ENCODE measurements at places on chromosomes 7 and 10.

DNA sequence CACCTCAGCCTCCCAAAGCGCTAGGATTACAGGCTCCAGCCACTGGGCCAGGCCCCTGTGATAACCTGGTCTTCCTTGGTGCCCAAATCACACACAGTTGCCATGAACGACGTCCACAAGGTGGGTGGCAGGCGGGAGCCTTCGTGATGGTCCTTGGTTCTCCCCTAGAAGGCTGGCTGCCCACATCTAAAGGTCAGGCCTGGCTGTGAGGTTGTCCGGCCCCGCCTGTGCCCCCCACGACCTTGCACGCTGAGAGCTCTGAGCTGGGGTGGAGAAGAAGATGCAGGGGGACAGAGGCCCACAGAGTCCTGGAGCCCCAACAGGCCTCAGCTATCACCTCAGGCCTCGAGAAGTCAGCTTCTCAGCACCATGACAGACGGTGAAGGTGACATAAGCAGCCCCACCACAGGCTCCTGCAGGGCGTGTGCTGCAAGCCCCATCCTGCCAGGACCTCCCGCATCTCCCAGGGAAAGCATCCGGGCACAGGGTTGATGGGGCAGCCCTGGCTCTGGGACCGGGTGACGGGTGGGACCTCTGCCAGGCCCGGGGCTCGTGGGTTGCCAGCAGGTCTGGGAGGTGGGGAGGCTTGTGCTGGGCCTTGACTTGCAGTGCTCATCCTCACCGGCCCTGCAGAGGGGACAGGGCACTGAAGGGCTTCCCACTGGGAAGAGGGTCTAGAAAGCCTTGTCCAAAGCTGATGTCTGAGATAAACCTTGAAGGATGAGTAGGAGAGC is 217.4 kb downstream of the WDR37 start:
- no peak for DNase-seq

DNA sequence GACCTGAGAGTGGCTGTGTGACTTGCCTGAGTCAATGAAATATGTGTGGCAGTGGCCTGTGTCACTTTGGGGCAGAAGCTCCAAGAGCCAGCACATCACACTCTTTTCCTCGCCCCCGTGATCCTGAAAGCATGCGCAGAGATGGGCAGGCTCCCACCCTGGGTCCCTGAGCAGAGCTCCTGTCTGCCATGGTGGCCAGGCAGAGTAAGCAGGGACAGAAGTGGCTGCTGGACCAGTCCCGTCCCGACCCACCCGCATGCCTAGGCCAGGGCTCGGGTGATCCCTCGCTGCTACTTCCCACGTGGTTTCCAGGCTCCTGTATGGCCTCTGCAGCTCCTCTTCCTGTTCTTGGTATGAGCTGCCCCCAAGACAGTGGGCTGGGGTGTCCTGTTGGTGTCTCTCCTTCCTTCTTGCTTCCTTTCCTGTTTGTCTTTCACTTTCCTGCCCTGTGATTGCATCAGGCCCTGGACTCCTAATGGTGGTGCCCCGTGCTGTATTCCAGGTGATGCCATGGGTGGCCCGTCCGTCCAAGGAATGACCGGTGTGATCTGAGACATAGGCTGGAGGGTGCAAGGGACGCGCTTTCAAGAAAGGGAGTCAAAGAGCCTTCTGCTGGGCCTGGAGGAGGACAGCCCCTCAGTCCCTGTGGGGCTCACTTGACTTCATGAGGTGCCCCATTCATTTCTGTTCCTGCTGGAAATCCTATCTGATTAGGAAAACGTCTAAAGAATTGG is 71.4 kb upstream of the SHH start:
- DNase-seq: no peak

DNA sequence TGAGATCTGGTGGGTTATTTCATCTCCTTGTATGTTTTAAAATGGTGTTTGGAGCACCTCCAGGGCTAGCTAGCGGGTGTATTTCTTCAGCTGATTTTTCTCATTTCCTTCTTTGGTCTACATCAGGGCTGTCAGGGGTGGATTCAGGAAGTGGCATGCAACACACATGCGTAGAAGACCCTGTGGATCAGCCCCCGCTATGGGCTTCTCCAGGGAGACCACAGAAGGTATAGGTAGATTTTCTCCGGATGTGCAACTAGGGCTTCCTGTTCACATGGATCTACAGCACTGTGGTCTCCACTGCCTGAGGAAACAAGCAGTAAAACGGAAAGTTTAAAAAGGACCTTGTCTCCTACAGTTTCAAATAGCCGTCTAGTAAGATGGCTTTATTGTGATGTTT is 10.4 kb downstream of the NUB1 start:
- DNase-seq: no peak

GRCh38 chr7:5443678-5444077 is 20.0 kb upstream of the TNRC18 start:
- no peak for DNase-seq

DNA sequence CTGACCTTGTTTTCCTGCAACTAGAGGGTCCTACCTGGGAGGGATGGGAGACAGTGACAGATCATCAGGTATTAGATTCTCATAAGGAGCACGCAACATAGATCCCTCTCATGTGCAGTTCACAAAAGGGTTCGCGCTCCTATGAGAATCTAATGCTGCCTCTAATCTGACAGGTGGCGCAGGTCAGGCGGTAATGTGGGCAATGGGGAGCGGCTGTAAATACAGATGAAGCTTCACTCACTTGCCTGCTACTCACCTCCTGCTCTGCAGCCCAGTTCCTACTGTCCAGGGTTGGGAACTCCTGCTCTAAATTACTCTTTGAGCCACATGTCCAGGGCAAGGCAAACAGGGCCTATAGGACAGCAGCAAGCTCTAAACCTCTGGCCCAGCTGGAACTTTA is 46.2 kb downstream of the GFRA1 start:
- no peak for DNase-seq

DNA sequence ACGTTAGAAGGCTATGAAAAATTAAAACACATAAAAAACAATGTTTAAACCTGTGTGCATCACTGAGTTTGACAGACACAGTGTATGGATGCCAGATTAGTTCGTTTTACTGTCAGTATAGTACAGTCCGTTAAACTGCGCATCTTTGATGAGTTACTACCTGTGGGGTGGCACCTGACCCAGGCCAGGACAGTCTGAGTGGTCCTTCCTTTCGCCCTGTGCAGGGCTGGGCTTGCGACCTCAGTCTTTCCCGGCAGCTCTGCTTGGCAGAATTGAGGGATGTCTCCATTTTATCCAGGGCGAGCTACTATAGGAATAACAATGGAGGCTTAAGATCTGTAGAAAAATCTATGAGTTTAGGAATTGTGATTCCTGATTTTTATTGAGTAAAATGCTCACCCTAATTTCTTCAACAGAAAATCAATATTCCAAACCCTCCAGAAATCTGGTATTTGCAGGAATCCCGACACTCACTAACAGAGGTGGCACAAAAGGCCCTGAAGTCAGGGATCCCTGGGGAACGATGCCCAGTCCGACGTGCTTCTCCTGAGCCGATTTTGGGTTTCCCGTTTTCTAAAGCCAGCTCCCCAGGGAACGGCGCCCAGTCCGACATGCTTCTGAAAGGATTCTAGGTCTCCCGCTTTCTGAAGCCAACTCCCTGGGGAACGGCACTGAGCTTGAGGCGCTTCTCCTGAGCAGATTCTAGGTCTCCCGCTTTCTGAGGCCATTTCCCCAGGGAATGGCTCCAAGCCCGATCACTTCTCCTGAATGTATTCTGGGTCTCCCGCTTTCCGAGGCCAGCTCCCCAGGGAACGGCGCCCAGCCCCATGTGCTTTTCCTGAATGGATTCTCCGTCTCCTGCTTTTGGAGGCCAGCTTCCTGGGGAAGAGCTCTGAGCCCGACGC is 377.6 kb downstream of the DNAJB6 start:
- DNase-seq: no peak

- peak; percentile 59 for DNase-seq
Measured at GRCh38 chr10:93352638-93353383, 129.3 kb downstream of the MYOF start.

- no peak for DNase-seq
Measured at GRCh38 chr7:116709336-116709735, 37.3 kb downstream of the MET start.

DNA sequence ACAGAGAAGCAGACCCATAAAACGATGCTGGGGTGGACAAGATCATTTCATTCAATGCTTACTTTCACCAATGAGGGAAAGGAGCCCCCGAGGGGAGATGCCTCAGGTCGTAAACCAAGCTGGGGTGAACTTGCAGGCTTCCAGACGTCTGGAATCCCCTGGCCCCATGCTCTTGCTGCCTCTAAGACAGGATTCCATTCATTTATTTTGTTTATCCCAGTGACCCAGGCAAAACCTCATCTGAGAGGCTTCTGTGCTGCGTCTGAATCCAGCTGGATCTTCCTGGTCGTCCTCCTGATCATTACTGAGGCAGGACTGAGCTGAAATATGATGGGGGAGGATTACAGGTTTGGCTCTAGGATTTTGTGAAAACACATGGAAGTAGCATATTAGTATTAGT is 182.9 kb downstream of the MYOF start:
- DNase-seq: no peak

DNA sequence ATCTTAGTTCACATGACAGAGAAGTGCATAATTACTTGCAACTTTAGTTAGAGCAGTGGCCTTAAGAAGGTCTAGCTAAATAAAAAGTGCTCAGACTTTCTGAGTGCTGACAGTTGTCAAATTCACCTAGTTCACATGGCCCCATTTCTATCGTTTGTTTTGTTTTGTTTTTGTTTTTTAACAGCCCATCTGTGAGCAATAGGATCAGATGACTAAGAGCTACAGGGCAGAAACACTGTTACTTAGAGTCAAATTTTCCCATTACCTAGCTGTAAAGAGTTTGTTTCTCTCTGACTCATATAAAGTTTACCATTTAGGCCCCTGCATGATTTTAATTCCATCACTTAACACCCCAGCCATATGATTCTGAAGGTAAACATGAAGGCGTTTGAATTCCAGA is 18.8 kb downstream of the CAV1 start:
- no peak for DNase-seq

DNA sequence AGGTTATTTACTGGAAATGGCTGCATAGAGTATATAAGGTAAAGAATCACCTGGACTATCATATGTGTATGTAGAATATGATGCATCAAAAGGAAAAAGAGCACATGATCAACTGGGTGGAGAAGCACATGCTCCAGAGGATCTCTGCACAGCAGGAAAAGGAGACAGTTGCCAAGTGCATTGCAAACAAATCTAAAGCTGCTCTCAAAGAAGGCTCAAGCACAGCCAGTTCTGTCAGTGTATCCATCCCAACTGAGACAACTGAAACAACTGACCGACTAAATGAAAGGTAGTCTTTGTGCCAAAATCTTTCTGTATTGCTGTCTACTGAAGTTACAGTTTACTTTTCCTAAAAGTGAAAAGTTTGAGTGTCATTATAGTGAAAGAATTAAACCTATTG is 83.2 kb upstream of the SGCE start:
- DNase-seq: no peak

DNA sequence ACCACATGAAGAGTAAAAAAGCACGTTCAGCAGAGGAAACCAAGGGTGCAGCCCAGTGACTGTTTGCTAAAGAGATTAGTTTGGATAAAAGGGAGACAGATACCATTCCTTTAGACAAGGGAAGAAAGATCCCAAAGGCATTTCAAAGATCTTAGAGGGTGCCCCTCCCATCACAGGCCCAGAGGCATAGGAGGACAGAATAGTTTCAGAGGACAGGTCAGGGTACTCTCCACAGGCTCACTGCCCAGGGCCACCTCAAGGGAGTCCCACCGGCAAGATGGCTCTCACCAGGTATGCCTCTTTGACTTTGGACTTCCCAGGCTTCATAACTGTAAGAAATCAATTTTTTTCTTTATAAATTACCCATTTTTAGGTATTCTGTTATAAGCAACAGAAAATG is 4.7 kb upstream of the TCTN3 start:
- no peak for DNase-seq

- no peak for DNase-seq
Measured at GRCh38 chr10:118968060-118968459, 61.5 kb upstream of the NANOS1 start.
